ENCODE measurements at places on chromosomes 16 and 17.

GRCh38 chr16:84254062-84254461 is 14.2 kb upstream of the KCNG4 start:
- no peak for DNase-seq

GRCh38 chr16:81710596-81710995 is 68.5 kb upstream of the PLCG2 start:
- no peak for DNase-seq

GRCh38 chr16:81112453-81112852 is 16.3 kb upstream of the GCSH start:
- no peak for DNase-seq

DNA sequence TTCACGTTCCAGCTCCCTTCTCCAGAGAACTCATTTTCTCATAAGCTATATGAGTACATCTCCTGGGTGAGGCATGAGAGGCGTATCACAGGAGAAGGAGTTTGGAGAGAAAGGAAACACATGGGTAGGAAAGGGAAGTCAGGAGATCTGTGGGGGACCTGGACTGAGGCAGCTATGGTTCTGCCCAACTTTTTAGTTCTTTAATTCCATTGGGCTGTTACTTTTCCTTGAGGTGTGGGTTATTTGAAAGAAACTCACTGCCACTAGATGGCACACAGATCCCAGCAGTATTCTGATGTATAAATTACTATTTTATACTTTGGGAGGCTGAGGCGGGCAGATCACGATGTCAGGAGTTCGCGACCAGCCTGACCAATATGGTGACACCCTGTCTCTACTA is 63.6 kb downstream of the NUP93 start:
- DNase-seq: peak; percentile 14

DNA sequence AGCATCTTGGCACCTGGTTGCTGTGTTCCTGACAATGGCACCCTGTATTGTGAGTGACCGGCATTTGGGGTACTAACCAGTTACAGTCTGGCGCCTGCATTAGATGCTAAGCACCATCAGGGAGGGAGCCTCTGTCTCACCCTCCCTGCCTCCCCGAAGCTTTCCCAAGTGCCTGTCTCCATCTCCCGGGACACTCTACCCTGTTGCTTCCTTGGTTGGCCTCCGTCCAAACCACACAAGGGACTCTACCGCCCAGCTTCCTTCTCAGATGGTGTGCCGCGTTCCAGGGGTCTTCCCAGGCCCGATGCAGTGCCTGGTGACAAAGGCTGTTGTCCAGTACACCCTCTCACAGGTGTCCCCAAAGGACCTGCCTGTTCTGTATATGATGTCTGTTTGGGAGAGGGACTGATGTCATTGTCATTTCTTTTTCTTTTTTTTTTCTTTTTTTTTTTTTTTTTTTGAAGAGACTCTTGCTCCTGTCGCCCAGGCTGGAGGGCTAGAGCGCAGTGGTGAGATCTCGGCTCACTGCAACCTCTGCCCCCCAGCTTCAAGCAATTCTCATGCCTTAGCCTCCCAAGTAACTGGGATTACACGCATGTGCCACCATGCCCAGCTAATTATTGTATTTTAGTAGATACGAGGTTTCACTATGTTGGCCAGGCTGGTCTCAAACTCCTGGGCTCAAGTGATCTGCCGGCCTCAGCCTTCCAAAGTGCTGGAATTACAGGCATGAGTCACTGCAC is 6.7 kb downstream of the SNN start:
- DNase-seq: no peak

DNA sequence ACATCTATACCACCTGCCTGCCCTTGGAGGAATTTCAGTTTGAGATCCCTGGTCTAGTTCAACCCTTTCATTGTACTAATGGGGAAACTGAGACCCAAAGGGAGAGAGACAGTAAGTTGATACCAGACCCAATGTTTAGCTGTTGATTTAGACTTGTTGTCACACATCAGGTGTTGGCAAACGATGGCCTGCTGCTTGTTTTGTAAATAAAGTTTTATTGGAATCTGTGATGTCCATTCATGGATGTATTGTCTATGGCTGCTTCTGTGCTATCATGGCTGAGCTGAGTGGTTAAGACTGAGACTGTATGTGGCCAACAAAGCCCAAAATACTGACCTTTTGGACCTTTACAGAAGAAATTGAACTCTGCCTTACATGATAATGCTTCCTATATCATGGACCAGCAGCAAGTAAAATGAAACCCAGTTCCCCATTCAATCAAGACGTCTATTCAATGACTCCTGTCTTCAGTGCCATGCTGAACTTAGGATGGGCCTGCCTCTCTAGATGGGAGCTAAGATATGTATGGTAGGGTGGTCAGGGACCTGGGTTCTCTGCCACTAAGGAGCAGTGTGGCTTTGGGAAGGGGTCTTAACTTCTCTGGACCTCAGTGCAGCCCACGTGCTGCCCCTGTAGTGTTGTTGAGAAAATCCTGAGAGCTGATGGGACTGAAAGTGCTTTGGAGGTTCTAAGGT is 111.0 kb downstream of the IRX5 start:
- DNase-seq: no peak

- peak; percentile 56 for DNase-seq
Observed at GRCh38 chr16:17335826-17336529, 134.8 kb downstream of the XYLT1 start.

DNA sequence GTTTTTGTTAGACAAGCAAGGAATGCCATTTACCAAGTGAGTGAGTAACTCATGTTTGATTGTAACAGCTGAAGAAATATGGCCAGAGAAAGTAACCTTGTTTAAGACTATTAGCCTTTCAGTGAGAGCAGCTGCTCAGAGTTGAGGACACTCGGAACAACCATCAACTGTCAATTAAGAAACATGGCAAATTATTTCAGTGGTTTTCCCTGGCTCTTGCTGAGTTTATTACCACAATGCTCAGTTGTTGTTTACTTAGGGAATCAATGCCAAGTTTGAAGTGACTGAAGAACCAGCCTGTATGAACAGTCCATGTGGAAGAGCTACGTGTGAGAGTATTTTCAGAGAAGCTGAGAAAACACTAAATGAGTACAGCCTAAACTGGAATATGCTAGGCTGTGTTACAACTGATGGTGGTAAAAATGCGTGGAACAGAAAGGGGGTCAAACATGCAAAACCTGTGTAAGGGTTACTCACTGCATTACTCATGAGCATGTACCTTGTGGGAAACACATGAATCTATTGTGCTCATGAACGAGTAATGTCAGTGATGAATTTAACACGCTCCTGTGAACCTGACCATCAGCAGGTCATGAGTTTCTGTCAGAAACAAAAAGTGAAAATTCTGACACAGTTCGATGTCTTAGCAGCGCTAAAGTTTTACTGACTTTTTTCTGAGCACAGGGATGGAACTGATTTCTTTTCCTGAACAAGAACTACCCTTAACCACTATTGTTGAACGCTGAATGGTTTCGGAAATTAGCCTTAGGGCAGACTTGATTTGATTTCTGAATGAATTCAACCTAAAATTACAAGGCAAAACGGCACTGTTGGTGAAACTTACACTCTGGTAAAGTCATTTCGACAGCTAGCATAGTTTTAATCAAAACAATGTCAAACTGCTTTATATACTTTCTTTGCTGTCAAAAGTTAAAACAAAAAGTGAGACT is 33.5 kb downstream of the GNA13 start:
- no peak for DNase-seq

DNA sequence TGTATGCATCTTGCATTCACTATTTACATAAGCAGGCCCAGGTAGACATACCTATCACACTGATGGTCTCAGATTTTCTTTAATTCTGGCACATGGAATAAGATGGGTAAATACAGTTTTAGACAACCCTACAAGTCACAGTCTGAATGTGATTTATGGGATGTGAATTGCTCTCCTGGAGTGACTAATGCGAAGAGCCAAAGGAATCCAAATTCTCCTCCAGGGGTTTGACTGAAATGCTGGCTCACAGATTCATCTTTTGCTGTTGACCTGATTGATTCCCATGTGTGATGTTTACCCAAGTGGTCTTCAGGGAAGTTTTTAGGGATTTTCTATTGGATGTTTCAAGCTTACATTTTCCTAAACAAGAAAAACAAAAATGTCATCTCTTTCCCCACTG is 277.9 kb upstream of the MON1B start:
- no peak for DNase-seq

DNA sequence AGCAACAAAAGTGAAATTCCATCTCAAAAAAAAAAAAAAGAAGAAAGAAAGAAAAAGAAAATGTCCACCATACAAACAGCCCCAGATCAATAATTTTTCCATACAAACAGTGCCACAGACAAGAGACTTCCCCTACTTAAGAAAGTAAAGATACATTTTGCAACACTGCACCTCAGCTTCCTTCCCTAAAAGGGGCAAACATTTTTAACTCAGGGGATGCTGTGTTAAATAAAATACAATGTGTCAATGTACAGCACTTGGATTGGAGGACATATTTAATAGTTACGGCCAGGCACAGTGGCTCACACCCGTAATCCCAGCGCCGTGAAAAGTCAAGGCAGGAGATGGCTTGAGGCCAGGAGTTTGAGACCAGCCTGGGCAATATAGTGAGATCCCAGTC is 22.3 kb downstream of the MYH11 start:
- no peak for DNase-seq

GRCh38 chr17:81398832-81399411 is 3.7 kb downstream of the BAHCC1 start:
- no peak for DNase-seq

DNA sequence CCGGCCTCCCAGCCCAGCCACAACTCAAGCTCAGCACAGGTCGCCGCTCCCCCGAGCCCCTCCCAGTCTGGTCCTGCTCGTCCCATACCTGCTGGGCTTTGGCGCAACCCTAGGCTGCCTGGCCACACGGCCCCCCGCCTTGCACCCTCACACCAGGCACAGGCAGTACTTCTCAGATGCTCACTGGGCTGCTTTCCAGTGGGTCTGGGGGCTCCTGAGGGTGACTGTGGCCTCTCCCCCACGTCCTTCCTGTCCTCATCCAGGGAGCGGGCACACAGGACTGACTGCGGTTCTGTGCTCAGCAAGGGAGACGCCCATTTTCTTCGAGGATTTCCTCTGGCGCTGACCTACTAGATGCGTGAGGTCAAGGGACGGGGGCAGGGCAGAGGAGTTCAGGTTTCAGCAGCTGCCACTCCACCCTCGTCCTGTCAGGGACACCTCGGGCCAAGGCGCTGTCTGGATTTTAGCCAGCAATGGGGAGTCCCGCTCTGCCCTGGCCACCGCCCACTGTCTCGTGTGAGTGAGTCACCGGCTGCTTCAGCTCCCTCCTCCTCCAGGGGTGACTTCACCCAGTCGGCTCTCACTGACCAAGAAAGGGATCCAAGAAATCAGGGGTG is 115.8 kb downstream of the NPIPB11 start:
- peak; percentile 99 for DNase-seq

DNA sequence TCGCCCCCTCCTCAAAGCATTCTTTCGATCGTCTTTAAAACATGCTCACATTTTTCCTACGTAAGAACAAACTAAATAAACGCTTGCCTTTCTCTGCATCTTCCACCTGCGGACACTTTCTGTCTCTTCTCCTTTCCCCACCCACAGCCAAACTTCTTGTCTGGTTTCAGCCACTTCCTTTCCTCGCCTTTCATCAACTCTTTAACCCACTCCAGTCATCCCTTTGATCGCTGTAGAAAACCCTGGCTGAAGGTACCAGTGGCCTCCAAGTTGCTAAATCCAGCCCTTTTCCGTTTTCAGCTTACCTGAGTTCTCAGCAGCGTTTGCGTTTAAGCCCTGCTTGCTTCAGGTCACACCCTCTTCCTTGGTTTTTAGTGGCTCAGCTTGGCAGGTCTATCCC is 483 bp downstream of the RPA1 start:
- peak; percentile 23 for DNase-seq

- DNase-seq: no peak
Observed at GRCh38 chr16:24418733-24419132, 120.6 kb upstream of the RBBP6 start.

- peak; percentile 42 for DNase-seq
Observed at GRCh38 chr16:1920727-1921171, 2.5 kb upstream of the HS3ST6 start.

- DNase-seq: no peak
Observed at GRCh38 chr17:21528031-21528695, 152.0 kb downstream of the KCNJ12 start.

- DNase-seq: no peak
Observed at GRCh38 chr17:80356231-80356856, 58.6 kb upstream of the ENDOV start.

DNA sequence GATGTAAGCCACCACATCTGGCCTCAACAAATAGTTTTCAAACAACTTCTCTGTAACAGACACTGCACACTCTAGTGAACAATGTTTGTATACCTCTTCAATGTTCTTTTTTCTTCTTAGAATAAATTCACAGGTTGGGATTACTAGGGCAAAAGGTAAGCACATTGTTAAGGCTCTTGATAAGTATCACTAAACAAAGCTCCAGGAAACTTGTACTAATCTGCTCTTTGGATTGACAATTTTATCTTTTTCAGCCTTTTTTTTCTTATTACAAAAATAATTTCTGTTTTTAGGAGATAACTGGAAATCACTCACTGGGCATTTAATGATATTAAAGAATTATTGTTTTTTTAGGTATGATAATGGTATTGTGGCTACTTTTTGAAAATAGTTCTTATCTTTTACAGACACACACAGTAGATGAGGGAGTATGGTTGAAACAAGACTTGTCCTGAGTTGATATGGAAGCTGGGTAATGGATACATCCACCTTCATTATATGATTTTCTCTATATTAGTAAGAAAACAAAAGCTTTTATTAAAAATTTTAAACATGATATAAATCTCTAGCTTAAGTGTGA is 7.7 kb upstream of the MPRIP start:
- DNase-seq: no peak

- no peak for DNase-seq
Observed at GRCh38 chr17:68576137-68576536, 25.0 kb downstream of the FAM20A start.

GRCh38 chr17:40450175-40450574 is 6.9 kb downstream of the IGFBP4 start:
- peak; percentile 46 for DNase-seq

- DNase-seq: peak; percentile 83
Observed at GRCh38 chr17:38341035-38341721, 2.6 kb downstream of the GPR179 start.

DNA sequence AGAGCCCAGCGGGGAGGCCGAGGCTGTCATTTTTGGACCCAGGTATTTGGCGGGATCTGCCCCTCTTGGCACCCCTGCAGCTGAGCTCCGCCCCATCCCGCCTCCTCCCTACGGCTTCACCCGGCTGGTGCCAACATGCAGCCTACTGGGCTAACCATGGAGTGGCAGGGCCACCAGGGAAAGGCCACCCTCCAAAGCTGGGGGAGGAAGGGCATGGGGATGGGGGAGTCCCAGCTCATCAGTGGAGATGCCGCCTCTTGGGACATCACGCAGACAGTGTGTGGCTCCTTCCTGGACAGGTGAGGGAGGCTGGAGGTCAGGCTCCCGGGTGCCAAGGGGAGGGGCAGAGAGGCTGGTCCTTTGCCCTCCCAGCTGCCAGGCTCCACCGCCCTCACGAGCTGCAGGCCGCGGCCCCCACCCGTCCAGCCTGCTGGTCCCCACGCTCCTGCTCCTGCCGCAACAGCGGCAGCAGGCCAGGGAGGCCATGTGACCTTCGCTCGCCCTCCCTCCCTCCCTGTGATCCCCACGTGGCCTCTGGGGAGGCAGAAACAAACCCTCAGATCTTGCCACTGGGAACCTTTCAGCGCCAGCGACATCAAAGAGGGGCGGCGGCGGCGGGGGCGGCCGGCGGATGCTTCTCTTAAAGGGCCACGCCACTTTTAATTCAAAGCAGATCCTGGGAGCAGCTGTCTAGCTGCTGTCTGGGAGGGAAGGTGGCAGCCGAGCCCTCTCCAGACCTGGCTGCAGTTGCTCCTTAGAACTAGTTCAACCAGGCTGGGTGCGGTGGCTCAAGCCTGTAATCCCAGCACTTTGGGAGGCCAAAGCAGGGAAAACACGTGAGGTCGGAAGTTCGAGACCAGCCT is 6.8 kb upstream of the NOTUM start:
- peak; percentile 90 for DNase-seq

Data from thyroid gland (tissue), 4 donors.